Foreskin fibroblast (primary cell): ENCODE measurements at places on chromosomes 12 and 14.

DNA sequence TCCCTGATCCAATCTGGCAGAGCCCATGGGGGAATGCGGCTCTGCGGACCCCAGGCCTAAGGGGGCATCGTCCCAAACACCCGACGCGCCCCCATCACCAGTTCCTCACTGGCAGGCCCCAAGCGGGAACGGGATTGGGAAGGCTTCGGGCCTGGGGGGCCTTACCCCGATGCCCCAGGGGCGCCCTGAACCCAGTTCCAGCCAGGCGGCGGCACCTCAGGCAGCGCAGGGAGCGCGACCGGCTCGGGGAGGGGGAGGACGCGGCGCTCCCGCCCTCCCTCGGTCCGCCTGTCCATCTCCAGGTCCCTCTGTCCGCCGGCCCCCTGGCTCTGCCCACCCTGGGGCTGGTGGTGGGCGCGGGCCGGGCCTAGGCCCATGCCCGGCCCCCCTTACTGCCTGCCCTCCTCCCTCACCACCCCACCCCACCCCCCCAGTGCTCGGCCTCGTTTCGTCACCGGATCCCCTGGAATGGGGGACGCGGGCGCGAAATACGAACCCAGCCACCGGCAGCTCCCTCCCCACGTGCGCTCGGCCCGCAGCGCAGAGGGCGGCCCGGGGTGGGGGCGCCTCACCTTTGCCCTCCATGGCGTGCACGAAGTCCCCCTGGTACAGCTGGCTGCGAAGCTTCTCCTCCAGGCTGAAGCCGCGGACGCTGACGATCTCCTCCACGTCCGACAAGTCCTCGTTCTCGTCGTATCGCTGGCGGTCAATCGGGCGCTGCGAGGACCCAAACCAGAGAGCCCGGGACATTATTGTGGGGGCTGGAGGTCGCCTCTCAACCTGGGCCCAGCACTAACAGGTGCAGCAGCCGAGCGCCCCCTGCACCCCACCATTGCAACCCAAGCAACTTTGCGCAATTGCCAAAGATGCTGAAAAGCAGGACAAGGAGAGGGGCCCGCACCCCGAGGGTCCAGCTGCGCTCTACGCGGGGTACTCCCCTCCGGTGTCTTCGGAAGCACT lies 2.3 kb downstream of the KDM2B start:
- DNase-seq = peak; percentile 77

- no peak for DNase-seq
Observed at GRCh38 chr12:104485651-104486362, 29.1 kb downstream of the CHST11 start.

- no peak for DNase-seq
Observed at GRCh38 chr12:96419576-96420276, 19.5 kb upstream of the CDK17 start.

DNA sequence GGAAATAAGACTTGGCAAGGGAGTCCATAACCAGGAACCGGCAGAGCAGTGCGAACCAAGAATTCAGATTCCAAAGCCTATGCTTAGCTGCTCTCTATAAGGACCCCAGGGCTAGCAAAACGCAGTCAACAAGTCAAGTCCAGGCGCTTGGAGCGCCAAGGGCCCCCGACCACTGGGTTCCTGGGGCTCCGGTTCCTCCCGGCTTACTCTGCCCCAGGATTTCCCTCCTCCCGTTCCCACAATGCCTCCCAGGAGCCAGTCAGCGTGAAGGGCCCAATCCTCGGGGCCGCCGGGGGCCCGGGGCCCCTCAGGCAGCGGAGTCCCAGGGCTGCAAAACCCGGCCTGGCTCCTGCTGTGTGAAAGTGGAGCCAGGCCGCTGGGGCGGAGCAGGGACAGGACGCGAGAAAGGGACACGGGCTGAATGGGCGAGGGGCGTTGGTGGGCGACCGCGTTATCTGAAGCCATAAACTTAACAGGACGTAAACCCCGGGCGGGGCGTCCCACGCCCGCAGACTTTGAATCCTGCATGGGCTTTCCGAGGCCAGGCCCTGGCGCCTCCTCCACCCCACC lies 1.5 kb downstream of the KRT8 start:
- peak; percentile 73 for DNase-seq
